ENCODE measurements at places on chromosomes 16 and 17.

DNA sequence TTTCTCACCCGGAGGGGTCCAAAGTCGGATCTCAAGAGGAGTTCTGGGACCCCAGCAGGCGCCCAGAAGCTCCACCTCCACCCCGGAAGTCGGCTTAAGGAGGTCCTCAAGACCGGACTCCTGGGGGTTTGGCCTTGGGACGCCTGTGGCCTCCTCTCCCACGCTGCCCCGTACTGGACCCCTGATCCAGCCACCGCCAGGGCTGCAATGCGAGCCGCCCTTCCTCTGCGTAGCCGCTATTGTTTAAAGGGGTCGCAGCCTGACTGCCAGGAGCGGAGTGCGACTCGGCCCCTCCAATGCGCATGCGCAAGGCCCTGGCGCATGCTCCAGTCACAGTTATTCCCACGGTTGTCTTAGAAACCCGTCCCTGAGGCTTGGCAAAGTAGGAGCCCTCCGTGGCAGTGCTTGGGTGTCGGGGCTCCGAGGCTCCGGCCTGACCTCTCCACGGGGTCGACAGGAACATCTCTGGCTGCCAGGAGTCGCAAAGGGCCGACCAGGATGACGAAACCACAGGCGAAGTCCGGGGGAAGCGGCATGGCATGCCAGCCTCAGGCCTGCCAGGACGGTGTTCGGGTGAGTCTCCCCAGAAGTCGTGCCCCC, 719.0 kb downstream of the KCNJ18 start:
- DNase-seq: no peak

DNA sequence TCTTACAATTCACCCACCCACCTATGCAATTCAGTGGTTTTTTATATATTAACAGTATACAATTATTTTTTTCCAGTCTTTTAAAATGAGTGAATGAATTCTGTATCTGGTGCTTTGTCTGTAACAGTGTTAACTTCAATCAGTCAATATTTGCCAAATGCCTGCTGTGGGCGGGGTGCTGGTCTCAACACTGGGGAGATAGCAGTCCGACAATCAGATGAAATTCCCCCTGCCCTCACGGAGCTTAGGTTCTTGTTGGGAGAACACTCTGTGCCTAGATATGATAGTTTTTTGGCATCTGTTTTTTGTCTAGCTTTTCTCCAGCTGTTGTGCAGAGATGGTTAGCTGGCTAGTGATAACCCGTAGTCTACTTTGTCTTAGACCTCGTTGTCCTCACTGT, 201.1 kb downstream of the SNX29 start:
- DNase-seq: no peak

DNA sequence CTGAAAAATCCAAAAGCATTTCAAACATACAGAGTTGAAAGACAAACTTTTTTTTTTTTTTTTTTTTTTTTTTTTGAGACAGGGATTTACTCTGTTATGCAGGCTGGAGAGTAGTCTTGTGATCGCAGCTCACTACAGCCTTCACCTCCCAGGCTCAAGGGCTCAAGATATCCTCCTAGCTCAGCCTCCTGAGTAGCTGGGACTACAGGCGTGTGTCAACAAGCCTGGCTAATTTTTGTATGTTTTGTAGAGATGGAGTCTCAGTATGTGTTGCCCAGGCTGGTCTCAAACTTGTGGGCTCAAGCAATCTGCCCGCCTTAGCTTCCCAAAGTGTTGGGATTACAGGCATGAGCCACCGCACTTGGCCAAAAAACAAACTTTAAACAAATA, 64.2 kb upstream of the KIFC3 start:
- DNase-seq: no peak

DNA sequence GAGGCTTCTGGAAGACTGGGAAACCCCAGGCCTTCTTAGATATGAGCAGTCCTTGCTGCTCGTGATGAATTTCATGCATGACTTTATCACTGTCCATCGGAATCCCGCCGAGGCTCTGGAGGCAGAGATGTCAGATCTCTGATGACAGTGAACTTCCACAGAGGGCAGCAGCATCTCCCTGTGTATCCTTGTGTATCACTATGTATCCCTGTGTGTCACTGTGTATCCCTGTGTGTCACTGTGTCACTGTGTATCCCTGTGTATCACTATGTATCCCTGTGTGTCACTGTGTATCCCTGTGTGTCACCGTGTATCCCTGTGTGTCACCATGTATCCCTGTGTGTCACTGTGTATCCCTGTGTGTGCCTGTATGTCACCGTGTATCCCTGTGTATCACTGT, 160.2 kb upstream of the CHMP6 start:
- DNase-seq: no peak

DNA sequence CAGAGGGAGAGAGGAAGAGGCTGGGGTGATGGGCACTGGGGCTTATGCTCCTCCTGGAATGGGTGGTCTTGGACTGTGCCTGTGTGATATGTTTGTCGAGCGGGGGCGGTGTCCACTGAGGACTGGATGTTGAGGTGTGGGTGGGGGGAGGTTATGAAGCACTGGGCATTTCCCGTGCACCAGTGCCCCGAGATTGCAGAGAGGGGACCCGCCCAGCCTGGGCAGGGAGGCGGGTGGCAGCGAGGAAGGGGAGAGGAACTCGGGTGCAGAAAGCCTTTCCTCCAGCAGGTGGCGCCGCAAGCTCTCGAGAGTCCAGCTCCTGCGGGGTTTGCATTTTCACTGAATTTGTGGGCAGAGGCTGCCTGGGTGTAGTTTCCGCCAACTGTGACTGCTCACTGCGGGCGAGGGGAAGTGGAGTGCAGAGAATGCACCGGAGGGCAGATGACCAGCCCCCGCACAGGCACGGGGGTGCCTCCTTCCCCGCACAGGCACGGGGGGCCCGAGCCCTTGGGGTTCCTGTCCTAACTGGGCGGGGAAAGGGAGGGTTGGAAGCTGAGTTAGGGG, 190.6 kb downstream of the SEC14L1 start:
- DNase-seq: peak; percentile 97

DNA sequence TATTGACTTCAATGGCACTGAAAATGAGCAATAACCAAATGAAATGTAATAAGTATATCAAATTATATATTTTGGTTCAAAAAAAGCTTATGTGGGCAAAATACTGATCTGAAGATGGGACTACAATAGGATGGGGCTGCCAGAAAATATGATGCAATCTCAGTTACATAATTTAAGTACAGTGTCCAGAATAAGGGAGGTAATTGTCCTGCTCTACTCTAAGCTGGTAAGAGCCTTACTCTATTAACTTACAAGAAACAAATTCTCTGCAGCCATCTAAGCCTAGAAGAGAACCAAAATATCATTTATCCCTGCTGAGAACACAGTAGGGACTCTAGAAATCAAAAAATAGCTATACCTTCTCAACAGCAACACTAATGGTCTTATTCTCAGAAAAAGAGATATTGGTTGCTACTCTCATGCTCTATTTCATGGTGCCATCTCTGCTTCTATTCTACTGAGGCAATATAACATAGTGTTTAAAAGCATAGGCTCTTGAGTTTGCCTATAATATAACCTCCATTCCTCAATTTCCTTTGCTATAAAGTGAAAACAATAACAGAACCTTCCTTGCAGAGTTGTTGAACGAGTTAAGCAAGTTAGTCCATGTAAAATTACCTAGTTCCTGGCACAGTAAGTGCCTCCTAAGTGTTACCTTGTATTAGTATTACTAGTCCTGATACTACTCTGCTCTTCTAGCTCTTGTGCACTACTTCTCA, 19.9 kb downstream of the NQO1 start:
- DNase-seq: peak; percentile 21

DNA sequence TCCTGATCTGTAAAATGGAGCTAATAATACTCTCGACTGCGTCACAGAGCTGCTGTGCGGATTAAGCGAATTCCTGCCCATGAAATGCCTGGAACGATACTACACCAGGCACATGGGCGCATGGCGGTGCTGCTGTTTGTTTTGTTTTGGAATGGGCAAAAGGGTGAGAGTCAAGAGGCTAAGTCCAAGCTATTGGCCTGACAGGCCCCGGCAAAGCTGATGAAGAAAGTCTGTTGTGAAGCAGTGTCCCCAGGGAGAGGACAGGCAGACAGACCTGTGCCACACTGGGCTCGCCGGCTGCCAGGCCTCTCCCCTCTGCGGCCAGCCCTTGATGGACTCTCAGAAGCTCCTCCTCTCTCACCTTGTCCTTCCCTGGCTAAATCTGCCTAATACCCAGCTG, 31.3 kb upstream of the RASD1 start:
- DNase-seq: peak; percentile 65

DNA sequence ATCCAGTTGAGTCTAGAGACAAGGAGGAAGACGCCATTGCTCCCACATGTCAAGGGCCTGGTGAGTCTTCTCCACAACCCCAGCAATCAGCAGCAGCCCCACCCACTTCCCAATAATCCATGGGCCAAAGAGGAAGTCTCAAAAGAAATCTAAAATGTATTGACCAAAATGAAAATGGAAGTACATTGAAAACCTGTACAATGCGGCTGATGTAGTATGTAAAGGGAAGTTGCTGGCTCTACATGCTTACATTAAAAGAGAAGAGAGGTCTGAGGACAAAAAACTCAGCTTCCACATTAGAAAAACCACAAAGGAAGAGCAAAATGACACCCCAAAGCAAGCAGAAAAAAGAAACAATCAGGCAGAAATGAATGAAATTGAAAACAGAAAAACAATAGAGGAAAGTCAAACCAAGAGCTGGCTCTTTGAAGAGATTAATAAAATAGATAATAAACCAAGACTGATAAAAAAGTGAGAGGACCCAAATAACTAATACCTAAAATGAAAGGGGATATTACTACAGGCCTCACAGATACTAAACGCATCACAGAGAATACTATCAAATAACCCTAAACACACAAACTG, 100.6 kb upstream of the METRNL start:
- DNase-seq: no peak

DNA sequence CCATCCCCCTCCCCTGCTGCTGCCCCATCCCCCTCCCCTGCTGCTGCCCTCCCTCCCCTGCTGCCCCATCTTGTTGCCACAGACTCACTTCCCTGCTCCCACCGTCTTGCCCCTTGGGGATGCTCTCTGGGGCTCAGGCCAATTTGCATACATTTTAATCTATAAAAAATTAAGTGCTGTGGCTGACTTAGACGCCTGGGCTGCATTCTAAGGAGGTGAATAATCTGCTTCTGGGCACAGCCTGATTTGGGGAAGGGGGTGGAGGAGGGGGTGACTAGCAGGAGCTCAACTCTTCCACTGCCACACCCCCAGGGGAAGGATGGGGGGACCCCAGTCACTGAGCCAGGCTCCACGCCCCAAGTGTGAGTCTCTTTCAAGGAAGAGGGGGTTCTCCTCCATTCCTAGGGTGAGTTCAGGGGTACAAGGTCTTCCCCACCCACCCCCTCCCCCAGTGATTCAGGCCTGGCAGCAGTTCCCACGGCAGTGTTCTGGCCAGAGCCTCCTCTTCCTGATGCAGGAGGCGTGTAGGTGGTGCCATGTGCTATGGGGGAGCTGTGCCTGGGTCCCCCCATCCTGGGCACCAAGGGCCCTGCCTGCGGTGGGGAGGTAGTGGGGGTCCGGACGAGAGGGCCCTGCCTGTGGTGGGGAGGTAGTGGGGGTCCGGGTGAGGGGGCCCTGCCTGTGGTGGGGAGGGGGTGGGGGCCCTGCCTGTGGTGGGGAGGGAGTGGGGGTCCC, 5.0 kb downstream of the DPH1 start:
- DNase-seq: peak; percentile 98

DNA sequence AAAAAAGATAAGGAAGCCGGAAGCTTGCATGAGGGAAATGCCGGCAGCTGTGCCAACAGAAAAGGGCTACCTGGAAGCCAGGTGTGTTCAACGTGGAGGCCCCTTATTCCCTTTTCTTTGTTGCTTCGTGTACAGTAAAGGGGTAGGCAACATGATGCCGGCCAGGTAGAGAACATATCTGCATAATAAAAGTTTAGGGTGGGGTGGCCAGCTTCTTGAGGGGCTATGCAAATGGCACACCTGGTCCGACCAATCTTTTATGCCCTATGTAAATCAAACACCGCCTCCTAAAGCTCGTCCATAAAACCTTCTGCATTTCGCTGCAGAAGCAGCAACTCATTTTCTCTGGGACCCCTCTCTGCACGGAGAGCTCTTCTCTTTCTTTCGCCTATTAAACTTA, 911.6 kb downstream of the KCNJ2 start:
- no peak for DNase-seq

GRCh38 chr16:19808061-19808641, 76.5 kb downstream of the GPRC5B start:
- peak; percentile 15 for DNase-seq

GRCh38 chr17:17151962-17152361, 54.2 kb downstream of the PLD6 start:
- peak; percentile 96 for DNase-seq

- DNase-seq: no peak
These were observed 111.2 kb downstream of the ARHGAP44 start for GRCh38 chr17:12900474-12900873.

DNA sequence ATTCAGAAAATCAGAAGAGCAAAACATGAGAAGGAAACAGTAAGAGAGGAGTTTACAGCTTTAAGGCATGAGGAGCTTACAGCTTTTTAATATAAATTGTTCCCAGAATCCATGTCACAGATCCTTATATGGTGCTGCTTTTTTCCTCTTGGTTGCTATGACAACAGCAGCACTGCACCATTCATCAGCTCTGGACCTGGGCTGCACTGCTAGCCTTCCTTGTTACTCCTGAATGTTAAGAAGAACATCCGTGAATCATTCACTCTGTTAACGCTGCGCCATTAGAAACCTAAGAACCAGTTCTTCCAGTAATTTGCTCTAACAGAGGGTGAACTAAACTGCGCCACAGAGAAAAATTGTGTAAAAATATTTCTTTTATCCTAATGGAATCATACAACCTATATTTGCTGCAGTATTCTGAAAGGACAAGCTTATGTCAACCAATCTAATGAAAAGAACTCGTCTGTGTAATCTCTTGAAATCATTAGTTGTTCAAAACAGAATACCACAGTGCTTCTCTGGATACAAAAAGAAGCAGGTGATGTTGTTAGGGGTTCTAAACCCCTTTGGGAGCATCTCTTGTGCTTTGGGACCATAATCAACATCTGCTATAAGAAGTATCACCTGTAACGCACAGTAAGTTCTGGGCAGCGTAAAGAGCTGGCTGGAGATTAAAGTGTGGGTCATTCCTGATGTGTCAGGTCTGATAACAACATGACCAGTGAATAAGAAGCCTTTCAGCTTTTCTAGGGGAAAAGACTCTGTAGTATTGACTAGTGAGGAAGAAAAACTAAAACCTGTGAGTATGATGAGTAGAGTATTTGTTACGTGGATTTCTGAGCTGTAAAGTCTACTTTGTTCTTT, 151.2 kb downstream of the TANC2 start:
- DNase-seq: peak; percentile 34

- DNase-seq: no peak
These were observed 13.9 kb upstream of the ABCA8 start for GRCh38 chr17:68969101-68969500.

- DNase-seq: peak; percentile 87
These were observed 158.6 kb upstream of the ZNF267 start for GRCh38 chr16:31714903-31715504.

Measured in osteoblast (primary cell).